ENCODE measurements at places on chromosomes 11 and 22.

- DNase-seq: no peak
These were observed 258.5 kb upstream of the PDGFD start for GRCh38 chr11:104422324-104422944.

GRCh38 chr11:34446386-34446785 lies 7.7 kb downstream of the CAT start:
- no peak for DNase-seq

DNA sequence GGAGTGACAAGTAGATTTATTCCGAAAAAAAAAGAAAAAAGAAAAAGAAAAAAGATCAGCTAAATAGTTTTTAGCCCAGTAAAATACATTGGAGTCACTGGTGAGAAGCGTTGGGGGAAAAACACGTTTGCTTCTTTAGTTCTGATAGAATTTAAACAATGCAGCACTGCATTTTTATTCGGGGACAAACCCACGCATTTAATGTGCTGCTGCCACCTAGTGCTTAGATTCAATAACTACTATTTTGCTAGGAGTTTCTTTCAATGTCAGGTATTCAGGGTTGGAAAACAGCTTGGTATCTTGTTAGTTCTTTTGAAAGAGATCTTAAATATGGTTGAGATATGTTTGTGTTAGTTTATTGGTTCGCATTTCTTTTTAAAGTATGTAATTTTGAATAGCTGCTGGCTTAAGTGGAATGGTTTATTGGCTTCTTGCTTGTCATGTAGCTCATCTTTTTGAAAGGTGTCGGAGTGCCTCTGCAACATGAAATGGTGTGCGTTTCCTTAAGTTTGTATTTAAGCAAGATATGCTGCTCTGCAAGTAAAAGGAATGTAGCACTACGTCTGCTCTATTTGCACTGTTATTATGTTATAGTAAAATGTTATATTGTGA lies 41.9 kb downstream of the SVIP start:
- no peak for DNase-seq

GRCh38 chr11:77146261-77147035 lies 18.4 kb downstream of the MYO7A start:
- no peak for DNase-seq

- no peak for DNase-seq
These were observed 2268.7 kb downstream of the LRRC4C start for GRCh38 chr11:39190751-39191150.

GRCh38 chr22:45262931-45263462 lies 21.8 kb upstream of the UPK3A start:
- no peak for DNase-seq

DNA sequence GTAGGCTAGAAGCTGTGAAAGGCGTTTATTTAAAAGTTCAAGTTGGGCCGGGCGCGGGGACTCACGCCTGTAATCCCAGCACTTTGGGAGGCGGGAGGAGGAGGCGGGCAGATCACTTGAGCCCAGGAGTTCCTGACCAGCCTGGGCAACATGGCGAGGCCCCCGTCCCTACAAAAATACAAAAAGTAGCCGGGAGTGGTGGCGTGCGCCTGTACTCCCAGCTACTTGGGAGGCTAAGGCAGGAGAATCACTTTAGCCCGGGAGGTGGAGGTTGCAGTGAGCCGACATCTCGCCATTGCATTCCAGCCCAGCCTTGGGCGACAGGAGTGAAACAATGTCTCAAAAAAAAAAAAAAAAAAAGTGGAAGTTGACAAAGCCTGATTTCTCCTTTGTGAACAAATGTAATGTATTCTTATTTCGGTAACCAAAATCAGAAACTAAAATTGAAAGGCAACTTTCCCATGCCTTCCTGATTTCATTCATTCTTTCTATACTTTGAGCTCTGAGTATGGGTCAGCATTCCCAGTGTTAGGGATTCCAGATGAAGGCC lies 825 bp downstream of the PTPMT1 start:
- no peak for DNase-seq

DNA sequence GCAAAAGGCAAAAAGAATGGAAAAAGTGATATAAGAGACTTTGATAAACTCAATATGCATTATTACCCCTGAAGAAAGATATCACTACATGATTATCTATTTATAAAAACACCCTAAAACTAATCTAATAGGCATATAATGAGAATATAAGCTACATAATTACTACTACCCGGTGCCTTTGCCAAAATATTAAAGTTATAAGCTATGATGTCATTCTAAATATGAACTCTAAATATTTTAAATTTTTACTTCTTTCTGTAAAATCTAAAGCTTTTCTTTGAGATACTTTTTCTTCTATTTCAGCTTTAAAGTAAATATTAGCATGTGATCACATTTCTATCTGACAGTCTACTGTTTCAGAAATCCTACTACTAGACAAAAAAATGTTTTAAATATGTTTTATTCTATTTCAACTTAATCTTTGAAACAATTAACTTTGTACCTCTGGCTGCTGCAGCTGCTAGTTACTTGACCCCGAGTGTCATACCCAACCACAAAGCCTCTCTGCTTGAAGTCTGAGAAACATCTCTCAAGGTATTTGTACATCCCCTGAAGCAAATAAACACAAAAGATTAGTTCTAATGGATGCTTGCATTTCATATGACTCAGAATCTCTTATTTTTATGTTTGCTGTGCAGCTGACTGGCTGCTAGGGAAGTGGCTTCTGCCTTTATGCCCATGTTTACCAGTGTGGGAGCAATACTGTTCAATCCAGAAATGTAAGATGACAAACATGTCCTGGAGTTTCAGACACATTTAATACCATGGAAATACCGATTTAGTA lies 26.8 kb downstream of the PGM2L1 start:
- DNase-seq: no peak

- DNase-seq: peak; percentile 48
These were observed 10.7 kb upstream of the MRGPRX2 start for GRCh38 chr11:19071255-19071654.

- DNase-seq: no peak
These were observed 136.4 kb downstream of the SLC17A6 start for GRCh38 chr11:22474616-22475015.

DNA sequence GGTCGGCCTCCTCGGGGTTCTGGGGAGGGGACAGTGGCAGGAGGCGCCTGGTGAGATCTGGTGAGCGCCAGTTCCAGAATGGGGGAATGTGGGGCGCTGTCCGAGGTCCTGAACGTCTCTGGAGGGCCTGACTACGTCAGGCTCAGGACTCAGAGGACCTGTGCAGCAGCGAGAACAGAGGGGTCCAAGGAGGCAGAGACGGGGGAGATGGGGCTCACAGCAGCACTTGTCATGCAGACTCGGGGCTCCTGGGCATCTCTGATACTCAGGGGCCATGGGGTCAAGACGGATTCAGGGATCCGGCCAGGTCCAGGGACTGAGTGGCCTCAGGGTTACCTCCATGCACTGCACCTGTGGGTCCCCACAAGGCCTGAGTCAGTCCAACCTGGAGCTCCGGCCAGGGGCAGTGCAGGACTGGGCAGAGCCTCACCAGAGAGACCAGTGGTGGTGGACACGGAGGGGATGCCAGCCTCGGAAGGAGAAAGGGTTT lies 92.2 kb downstream of the BRD1 start:
- DNase-seq: no peak

GRCh38 chr11:70755410-70756158 lies 357.3 kb downstream of the CTTN start:
- DNase-seq: peak; percentile 21

DNA sequence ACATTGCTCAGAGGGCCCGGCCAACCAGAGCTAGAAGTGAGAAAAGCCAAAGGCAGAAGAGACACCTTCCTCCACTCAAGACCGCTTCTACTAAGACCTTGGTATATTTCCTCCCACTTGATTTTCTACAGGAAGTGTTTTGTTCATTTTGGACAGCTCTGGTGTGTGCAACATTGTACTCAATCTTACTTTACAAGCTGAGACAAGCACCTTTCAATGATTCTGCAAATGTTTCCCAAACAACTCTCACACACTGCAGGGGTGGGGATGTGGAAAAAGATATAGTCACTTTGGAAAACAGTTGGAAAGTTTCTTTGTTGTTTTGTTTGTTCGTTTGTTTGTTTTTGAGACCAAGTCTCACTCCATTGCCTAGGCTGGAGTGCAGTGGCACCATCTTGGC lies 15.7 kb downstream of the MYO18B start:
- DNase-seq: no peak

- no peak for DNase-seq
These were observed 61.5 kb downstream of the BTG4 start for GRCh38 chr11:111450480-111451320.

GRCh38 chr22:44661070-44661469 lies 40.9 kb upstream of the PRR5 start:
- no peak for DNase-seq

- no peak for DNase-seq
These were observed 104.2 kb upstream of the DRD2 start for GRCh38 chr11:113579292-113579940.

- DNase-seq: no peak
These were observed 19.7 kb downstream of the ZNF195 start for GRCh38 chr11:3359092-3359824.

GRCh38 chr22:22201930-22202343 lies 42.6 kb upstream of the VPREB1 start:
- no peak for DNase-seq

GRCh38 chr11:45593992-45594391 lies 71.4 kb downstream of the CHST1 start:
- DNase-seq: no peak

DNA sequence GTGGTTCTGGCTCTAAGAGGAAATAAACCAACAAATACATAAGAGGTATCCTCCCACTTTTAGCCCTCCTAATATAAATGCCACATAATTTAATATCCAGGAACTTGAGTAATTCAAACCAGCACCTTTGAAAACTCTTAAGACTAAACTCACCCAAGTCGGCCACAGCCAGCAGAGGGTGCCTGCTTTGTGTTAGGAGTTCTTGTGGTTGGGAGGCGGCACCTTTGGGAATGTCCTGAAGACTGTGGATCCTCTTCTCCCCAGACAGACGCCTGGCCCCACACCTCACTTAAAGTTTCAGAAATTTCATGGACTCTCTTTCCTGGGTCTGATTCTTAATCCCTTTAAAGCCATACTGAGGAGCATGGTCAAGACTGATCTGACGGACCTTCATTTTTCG lies 169.0 kb downstream of the TBC1D22A start:
- DNase-seq: no peak

- no peak for DNase-seq
These were observed 47.4 kb downstream of the PKNOX2 start for GRCh38 chr11:125211948-125212340.

GRCh38 chr11:77046060-77046501 lies 11.9 kb downstream of the B3GNT6 start:
- peak; percentile 25 for DNase-seq

- DNase-seq: no peak
These were observed 12.5 kb upstream of the MGAT3 start for GRCh38 chr22:39444247-39444800.

- no peak for DNase-seq
These were observed 329.9 kb downstream of the FAM181B start for GRCh38 chr11:82403640-82404305.

- no peak for DNase-seq
These were observed 296.0 kb upstream of the NARS2 start for GRCh38 chr11:78870655-78871054.

DNA sequence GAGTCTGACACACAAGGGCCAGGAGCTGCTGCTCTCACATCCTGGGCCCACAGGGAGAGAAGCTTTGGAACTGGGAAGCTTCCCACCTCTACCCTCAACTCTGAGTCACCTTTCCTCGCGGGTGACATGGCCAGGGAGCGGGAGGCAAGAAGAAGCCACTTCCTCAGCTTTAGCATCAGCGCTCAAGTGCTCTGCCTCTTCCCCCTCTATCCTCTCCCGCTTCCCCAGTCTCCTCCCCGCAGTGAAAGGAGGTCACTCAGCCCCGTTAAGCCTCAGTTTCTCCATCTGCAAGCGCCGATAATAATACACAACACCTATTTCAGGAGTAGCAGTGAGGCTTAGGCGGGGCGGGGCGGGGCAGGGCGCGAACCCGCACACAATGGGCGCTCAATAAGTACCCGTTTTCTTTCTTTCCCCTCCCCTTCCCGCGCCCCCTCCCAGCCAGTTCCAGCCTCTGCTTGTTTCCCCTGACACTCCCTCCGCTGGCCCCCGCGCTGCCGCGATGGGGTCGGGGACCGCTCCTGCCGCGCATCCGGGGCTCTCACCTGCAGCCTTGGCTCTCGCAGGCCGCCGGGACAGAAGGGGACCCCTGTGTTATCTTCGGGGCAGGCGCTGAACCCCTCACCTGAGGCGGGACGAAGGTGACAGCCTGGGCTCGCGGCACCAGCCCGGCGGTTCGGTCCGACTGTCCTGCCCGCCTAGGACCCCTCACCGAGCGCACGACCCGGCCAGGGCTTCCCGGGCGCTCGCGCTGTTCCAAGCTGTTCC lies 892 bp downstream of the GDPD5 start:
- peak; percentile 19 for DNase-seq

- no peak for DNase-seq
These were observed 24.1 kb downstream of the USP35 start for GRCh38 chr11:78212586-78213371.

DNA sequence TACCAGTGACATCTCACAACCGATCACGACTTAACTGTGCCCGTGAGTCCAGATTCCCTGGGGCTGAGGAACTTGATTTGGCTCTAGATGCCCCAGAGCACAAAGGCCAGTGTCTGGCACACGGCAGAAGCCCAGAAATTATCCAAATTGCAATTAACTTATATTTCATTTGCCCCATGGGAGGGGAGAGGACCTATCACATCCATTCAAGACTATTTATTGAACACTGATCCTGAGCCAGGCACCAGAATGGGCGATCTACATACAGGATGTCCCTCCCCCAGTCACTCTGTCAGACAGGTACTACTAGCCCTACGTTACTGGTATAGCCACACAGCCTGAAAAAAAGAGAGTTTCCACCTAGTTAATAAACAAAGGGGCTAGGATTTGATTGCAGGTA lies 5.1 kb downstream of the DNAL4 start:
- no peak for DNase-seq

- DNase-seq: peak; percentile 94
These were observed at the start of gene SELENOO for GRCh38 chr22:50200461-50201190. Gene SELENOO (plus strand): TSS chr22:50201011. CDS start chr22:50201037, 26 bp downstream.

GRCh38 chr11:131005829-131006228 lies 89.5 kb upstream of the SNX19 start:
- no peak for DNase-seq

DNA sequence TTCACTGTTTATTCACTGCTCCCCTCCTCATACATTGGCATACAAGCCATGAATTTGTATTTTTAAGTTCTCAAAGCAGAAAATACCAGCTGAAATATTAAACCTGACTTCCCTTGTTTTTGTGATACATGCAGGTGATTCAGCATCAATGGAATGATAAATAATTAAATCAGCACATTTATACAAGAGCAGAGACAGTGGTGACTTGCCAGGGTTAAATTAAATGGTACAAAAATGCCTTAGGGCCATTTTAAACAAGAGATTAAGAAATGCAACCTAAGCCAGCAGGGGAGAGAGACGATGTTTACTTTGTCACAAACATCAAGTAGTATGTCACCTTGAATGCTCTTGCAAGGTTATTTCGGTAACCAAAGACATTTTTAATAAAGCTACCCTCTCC lies 95.9 kb upstream of the DDI1 start:
- no peak for DNase-seq

GRCh38 chr11:35615921-35616900 lies 2.0 kb upstream of the FJX1 start:
- DNase-seq: no peak

- no peak for DNase-seq
These were observed 239.4 kb downstream of the CSNK2A3 start for GRCh38 chr11:11113626-11114025.

- DNase-seq: peak; percentile 84
These were observed 1.2 kb upstream of the ZFP91 start for GRCh38 chr11:58577555-58578135.

- no peak for DNase-seq
These were observed 29.8 kb downstream of the ARHGAP42 start for GRCh38 chr11:100716838-100717237.
